ENCODE measurements at places on chromosomes 1 and 21. TPM values are rescaled to one million over a fixed set of nuclear protein-coding genes. Genes with fewer than 3 reads are reported as not detected.

SERPINC1 gene
- total RNA-seq, result not detected

RIMKLA gene
- 3.4 TPM for total RNA-seq

DYNLT5 gene
- 0.46 TPM for total RNA-seq

VPS26C gene
- total RNA-seq, result 79.9 TPM

SELP gene
- 2.8 TPM for total RNA-seq

AGT gene
- not detected for total RNA-seq

BMP8B gene
- total RNA-seq, result 0.34 TPM

SLAMF9 gene
- not detected for total RNA-seq

- no peak overlapping the region for H3K27ac ChIP-seq
- no peaks in the 10 kb centered on the region for H3K36me3 ChIP-seq
- no peak overlapping the region for H3K4me3 ChIP-seq
- DNase-seq, result no peak
- H3K27me3 ChIP-seq, result no peaks in the 10 kb centered on the region
Measured at GRCh38 chr1:2377751-2378440, 13.5 kb downstream of the MORN1 start.

GRCh38 chr21:29730281-29730680 is 209.5 kb downstream of the GRIK1 start:
- H3K4me3 ChIP-seq, result no peak overlapping the region
- no peaks in the 10 kb centered on the region for H3K36me3 ChIP-seq
- no peak for DNase-seq
- H3K4me1 ChIP-seq, result no peaks in the 10 kb centered on the region
- no peaks in the 10 kb centered on the region for H3K27me3 ChIP-seq

GRCh38 chr1:236051242-236051791 is 13.6 kb downstream of the NID1 start:
- no peak overlapping the region for H3K27ac ChIP-seq
- H3K27me3 ChIP-seq, result peaks cover 3% of the 10 kb centered on the region
- no peak overlapping the region for H3K4me3 ChIP-seq
- DNase-seq, result no peak
- no peaks in the 10 kb centered on the region for H3K36me3 ChIP-seq

- no peak overlapping the region for H3K4me3 ChIP-seq
- no peak overlapping the region for H3K27ac ChIP-seq
- no peaks in the 10 kb centered on the region for H3K4me1 ChIP-seq
- DNase-seq, result peak; percentile 23
- no peaks in the 10 kb centered on the region for H3K36me3 ChIP-seq
Measured at GRCh38 chr1:26677306-26678115, 18.3 kb upstream of the ARID1A start.

GRCh38 chr1:67274623-67275325 is 32.9 kb upstream of the IL12RB2 start:
- no peaks in the 10 kb centered on the region for H3K36me3 ChIP-seq
- no peaks in the 10 kb centered on the region for H3K4me1 ChIP-seq
- H3K27me3 ChIP-seq, result no peaks in the 10 kb centered on the region
- no peak for DNase-seq
- H3K4me3 ChIP-seq, result no peak overlapping the region

DNA sequence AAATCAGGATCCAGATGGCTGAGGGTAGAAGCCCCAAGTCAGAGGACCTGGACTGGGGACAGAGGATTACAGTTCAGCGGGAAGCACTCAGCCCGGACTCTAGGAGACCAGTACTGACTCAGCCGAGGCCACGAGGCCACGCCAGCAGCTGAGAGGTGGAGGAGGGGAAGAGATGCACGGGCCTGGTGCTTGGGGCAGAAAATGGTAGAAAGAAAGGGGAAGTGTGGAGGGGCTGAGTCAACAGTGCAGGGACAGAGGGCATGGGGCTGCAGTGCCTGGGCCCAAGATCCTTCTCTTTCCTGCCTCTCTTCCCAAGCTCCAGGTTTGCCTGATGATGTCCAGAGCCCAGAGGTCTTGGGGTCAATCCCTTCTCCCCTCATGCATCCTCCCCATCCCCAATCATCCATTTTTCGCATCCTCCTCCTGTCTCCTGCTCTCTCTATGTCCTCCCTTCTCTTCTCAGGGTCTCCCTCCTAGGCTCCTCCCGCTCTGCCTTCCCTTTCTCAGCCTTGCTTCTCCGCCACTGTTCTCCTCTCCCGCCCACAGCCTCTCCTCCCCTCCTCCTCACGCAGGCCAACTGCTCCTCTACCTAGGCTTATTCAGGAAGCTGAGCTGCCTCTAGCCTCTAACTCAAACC is 7.7 kb downstream of the ARHGEF2 start:
- H3K4me3 ChIP-seq, result no peak overlapping the region
- no peak for DNase-seq
- H3K4me1 ChIP-seq, result peaks cover 88% of the 10 kb centered on the region
- H3K27me3 ChIP-seq, result no peaks in the 10 kb centered on the region
- peaks cover 12% of the 10 kb centered on the region for H3K36me3 ChIP-seq
- H3K27ac ChIP-seq, result peak overlapping the region; percentile 66

GRCh38 chr1:17587693-17588047 is 48.2 kb downstream of the ARHGEF10L start:
- H3K27ac ChIP-seq, result no peak overlapping the region
- no peak for DNase-seq
- H3K4me1 ChIP-seq, result no peaks in the 10 kb centered on the region

GRCh38 chr1:27676410-27676809 is 4.4 kb upstream of the IFI6 start:
- H3K4me3 ChIP-seq, result no peak overlapping the region
- DNase-seq, result no peak
- no peak overlapping the region for H3K27ac ChIP-seq

DNA sequence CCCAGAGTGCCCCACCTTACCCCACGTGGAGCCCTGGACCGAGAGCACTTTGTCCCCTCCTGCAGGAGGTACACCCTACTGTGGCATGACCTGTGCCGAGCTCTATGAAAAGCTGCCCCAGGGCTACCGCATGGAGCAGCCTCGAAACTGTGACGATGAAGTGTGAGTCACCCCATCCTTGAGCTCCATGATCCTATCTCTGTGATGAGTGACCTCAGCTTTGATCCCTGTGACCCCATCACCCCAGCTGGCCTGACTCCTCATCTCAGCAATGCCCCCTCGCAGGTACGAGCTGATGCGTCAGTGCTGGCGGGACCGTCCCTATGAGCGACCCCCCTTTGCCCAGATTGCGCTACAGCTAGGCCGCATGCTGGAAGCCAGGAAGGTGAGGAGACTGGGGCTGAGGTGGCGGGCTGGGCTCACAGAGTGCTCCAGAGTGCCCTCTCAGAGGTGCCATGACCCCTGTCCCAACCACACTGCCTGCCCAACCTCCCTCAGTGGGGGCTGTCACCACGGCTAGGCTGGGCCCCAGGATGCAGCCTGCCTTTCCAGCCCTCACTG is 16.2 kb upstream of the MPL start:
- DNase-seq, result no peak
- H3K36me3 ChIP-seq, result no peaks in the 10 kb centered on the region
- H3K4me3 ChIP-seq, result no peak overlapping the region
- H3K4me1 ChIP-seq, result no peaks in the 10 kb centered on the region
- no peaks in the 10 kb centered on the region for H3K27me3 ChIP-seq

DNA sequence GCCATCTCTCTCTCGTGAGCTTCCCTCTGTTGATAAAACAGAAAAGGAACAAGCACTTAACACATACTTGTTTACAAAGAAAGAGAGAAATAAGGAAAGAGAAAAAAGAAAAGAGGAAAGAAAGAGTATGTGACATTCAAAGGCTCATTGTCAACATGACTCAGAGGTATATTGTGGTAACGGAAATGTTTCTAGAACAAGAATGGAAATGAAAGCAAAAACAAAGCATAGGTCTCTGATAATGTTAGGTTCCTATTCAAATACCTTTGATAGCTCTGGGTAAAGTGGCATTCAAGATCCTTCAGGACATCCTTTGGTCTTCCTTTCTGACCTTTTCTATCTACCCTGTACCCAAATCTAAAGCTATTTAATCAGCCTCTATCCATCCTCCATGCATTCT is 67.4 kb upstream of the DMRTA2 start:
- H3K36me3 ChIP-seq, result peaks cover 30% of the 10 kb centered on the region
- DNase-seq, result no peak
- H3K4me3 ChIP-seq, result no peak overlapping the region
- H3K4me1 ChIP-seq, result no peaks in the 10 kb centered on the region

DNA sequence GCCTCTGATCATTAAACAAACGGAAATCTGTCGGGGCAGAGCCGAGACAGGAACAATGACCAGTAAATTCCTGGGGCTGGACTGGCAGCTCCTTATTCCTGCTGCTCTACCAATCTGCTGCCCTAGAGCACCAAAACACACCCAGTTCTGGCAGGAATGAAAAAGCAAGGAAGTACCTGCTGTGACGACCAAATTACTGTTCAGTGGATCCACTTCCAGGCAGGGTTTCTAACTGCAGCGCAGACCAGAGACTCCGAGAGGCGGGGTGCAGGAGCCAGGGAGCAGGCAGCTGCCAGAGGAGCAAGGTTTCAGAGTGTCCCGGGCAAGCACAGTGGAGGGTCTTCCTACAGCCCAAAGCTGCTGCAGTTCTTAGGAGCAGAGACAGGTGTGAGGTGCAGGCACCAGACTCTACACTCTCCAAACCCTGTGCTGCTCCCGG is 32.4 kb downstream of the KANK4 start:
- H3K27ac ChIP-seq, result no peak overlapping the region
- DNase-seq, result no peak
- H3K4me3 ChIP-seq, result no peak overlapping the region

DNA sequence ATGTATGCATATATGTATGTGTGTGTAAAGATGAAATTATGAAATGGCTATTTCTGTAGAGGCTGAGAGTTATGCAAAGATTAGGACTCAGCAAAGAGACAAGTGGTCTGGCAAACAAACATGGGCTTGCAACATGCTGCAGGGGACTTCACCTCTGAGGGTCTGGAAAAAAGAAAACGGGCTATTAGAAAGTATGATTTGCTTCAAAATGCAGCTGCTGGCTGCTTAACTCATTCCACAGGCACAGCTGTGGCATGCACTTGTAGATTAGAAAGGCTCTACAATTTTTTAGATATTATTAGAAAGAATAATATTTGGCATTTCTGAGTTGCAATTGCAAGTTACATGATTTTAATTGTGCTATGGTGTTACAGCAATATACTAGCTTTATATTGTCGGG is 90.4 kb downstream of the ADAMTS1 start:
- H3K27ac ChIP-seq, result no peak overlapping the region
- no peak for DNase-seq
- H3K27me3 ChIP-seq, result no peaks in the 10 kb centered on the region
- H3K4me3 ChIP-seq, result no peak overlapping the region
- H3K36me3 ChIP-seq, result no peaks in the 10 kb centered on the region

DNA sequence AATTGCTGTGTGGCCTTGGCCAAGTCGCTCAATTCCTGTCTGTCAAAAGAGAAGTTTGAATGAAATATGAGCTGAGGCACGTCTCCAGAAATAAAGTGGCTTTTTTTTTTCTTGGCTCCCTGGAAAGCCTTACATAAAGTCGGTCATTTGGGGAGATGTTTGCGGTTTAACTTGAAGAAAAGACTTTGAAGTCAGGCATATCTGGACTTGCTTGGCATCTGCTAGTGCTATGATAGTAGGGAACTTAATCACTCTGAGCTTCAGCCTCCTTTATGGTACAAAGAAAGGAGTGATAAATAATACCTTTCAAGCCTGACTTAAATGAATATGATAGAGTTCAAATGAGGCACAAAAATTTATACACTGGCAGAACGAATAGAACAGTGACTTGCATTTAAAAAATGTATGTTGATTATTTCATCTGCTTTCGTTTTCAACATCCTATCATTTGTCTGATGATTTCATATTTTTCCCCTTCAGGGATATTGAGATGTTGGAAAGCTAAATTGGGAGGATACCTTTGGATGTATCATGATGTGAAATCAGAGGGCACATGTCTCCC is 60.2 kb downstream of the FASLG start:
- no peak for DNase-seq
- no peak overlapping the region for H3K4me3 ChIP-seq
- H3K36me3 ChIP-seq, result no peaks in the 10 kb centered on the region
- no peak overlapping the region for H3K27ac ChIP-seq

DNA sequence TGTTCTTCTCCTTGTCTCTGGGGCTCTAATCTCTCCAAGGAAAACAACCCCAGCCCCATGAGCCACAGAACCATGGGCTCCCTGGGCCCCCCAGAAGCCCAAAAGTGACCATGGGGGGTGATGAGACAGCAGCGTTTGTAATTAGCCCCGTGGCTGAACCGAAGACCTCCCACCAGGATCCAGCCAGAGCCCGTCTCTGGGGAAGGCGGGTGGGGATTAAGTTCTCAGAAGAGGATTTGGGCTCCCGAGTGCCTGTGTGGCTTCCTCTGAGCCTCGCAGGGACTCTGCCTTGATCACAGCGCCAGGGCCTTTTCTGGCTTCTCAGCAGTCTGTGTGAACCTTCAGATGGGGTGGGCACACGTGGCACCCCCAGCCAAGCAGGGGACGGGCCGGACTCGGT is 77.0 kb downstream of the ALPL start:
- no peak for DNase-seq
- no peaks in the 10 kb centered on the region for H3K36me3 ChIP-seq
- H3K4me3 ChIP-seq, result no peak overlapping the region
- H3K27ac ChIP-seq, result no peak overlapping the region
- H3K27me3 ChIP-seq, result no peaks in the 10 kb centered on the region
